ENCODE measurements at places on chromosomes 6 and 20. TPM values are rescaled to one million over a fixed set of nuclear protein-coding genes. Genes with fewer than 3 reads are reported as not detected.

C20orf141 gene
- not detected for polyA plus RNA-seq

GRCh38 chr6:28682542-28682941 lies 156.9 kb downstream of the GPX5 start:
- DNase-seq, result no peak

DNA sequence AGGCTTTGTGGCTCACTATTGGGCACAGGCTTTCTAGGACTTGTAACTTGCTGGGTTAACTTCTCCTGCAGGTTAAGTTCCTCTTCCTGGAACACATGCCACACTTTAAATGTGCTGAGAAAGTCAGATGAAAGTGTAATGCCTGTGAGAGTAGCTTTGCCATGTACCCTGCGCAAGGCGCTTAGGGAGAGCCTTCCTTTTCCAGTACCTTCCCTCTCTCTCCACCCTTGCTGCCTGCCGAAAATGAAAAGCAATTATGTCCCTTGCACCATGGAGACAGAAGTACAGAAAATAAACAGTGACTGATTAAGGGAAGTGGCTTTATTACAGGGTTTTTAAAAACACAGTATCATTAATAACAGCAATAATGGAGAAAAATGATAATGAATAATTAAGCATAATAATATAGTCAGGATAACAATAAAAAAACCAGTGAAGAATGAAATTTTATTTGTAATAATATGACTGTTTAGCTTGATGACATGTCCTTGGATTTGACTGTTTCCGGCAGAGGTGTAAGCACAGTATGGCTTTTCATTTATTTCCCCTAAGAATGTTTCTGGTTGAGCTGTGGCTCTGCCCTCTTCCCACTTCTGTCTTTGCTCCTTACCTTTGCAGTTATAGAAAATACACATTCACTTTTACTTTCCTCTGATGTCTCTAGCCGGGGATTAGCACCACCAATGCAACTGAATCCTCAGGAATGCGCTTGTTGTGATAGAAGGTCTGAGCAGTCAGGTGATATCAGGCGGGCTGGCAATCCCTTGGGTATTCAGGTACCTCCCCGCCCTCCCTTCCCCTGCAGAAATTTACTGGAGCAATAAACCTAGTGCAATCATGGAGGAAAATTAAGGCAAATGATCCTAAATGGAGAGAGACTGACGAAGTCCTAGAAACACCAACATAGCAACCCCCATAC lies 472.3 kb upstream of the CITED2 start:
- no peak for DNase-seq

SLC35D3 gene
- 1.3 TPM for polyA plus RNA-seq

- no peak for DNase-seq
Observed at GRCh38 chr20:44336725-44337380, at the start of gene R3HDML. TSS of gene R3HDML (plus strand) at chr20:44337043. CDS start at chr20:44337158, 115 bp downstream.

GRCh38 chr20:37992802-37993409 lies 40.4 kb downstream of the TTI1 start:
- peak; percentile 25 for DNase-seq

DNA sequence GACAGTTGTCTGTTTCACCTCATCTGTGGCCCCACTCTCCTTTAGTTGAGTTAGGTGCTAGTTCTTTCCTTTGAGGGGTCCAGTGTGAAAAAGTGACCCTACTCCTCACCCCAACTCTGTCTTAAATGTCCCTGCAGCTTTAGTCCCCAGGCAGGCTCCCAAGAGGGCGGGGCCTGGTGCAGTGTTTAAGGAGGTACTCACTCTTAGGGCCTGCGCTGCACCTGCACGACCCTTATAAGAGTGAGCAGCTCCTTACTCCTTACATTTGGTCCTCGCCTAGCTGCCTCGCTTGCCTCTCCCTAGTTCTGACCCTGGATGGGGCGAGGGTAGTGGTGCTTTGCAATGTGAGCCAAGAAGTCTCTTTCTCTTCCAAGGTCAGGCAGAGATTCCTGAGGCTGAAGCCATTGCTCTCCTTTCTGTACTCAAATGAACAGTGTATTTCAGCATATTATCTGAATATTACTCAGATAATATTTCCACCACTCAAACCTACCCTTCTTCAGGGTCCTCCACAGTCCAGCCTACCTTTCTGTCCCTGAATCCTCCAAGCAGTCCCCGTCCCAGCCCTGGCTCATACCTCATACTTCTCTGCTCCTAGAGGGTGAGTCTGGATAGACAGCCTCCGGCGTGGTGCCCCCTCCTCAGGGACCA lies 11.9 kb upstream of the VEGFA start:
- DNase-seq, result no peak

PERP gene
- 27.7 TPM for polyA plus RNA-seq

- no peak for DNase-seq
Observed at GRCh38 chr6:169738976-169739529, 12.3 kb downstream of the DYNLT2 start.

DNA sequence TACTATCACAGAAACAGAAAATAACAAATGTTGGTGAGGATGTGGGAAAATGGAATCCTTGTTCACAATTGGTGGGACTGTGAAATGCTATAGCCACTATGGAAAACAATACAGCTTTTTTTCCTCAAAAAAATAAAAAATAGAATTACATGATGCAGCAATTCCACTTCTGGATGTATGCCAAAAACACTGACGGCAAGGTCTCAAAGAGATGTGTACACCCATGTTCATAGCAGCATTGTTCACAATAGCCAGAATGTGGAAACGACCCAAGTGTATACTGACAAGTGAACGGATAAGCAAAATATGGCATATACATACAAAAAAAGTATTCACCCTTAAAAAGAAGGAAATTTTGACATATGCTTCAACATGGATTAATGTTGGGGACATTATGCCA lies 213.4 kb downstream of the KHDC1L start:
- DNase-seq, result no peak

DNA sequence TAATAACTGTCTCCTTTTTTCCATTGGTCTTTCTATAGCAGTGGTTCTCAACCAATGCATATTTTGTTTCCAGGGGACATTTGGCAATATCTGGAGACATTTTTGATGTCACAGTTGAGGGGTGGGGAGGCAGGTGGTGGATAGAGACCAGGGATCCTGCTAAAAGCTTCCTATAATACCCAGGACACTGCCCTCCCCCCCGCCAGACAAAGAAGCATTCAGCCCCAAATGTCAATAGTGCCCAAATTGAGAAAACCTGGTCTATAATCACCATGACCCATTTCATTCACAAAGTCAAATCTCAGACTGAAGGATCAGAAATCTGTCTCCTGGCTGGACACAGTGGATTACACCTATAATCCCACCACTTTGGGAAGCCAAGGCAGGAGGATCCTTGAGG lies 128.8 kb downstream of the BMP7 start:
- no peak for DNase-seq

GRCh38 chr6:12605888-12606345 lies 110.7 kb upstream of the PHACTR1 start:
- peak; percentile 17 for DNase-seq

- no peak for DNase-seq
Observed at GRCh38 chr6:17851720-17852161, 135.7 kb downstream of the KIF13A start.

GRCh38 chr6:89398762-89399525 lies 13.1 kb downstream of the RRAGD start:
- DNase-seq, result no peak

CST2 gene
- not detected for polyA plus RNA-seq

DNA sequence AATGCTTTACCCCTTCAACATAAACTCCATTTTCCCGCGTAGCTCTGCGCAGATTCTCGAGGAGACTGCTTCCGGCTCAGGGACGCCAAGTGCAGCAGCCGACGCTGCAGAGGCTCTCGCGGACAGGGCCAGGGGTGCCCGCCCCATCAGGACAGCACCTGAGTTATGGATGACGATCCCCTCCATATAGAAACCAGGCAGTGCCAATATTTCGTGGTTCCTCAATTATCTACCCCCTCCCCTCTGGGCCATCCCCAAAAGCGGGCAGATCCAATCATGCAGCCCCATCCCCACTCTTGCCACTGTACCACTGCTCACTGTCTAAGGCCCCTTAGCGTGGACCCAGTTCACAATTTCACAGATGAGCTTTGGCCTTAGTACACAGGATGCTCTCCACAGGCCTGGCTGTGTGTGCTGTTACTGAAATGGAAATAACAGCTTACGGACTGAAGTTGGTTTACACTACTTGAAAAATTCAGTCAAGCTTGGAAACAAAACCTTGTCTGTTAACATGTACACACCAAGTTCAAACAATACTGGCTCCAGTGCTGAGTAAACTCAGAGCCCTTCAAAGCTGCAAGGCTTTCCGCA lies 74.5 kb downstream of the DACT2 start:
- no peak for DNase-seq

DNA sequence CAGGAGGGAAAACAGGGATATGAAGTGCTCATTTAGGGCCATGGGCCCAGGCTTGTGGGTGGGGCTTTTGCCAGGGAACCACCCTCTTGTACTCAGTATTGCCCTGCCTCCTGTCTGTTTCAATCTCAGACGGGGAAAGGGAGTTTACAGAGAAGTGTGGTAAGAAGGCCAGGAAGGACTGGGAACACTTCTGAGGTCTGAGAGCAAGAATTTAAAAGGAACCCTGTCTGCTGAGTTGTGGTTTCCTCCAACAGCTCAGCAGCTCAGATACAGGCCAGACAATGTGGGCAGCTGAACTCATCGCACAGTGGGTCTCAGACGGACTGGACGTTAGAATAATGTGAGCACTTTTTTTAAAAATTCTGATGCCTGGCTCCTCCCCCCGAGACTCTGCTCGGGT lies 354.1 kb upstream of the ARID1B start:
- DNase-seq, result no peak

DNA sequence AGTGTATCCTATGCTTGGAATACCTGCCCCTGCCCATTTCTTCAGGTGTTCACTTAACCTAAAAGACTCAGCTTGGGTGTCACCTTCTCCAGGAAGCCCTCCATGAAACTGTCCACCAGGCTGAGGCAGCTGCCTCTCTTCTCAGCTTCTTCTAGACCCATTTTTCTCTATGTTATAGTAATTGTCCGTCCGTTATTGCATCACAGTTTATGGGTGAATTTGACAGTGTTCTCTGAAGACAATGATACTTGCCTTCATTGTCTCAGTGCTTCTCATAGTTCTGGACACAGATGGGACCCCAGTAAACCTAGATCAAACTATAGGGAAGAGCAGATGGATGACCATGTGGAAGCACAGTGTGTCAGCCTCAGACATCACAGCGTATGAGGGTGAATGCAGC lies 238.0 kb upstream of the MOCS1 start:
- DNase-seq, result no peak

DNA sequence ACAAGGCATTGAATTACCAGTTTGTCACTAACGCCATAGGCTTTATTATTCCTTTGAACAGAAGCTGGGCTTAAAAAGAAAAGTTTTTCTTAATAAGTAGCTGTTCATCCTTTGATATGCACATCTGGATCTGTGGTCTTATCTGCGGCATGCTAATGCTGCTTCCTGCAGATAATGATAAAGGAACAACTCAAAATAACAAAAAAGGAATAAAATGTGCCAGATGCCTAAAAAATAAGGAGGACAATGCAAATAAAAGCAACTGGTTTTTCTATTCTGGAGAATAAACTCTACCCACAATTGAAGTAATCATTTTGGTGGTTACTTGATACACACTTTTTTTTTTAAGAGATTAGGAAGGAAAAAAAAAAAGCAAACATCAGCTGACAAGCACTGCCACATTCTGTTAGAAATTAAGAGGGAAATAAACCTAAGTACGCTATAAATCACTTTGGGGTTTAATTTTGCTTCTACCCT lies 156.8 kb upstream of the SALL4 start:
- no peak for DNase-seq
